NCI-H2081 treated with DMSO at 0.1 percent for 48 hours (cell line): ENCODE measurements at places on chromosomes 5 and 9.

- DNase-seq = peak; percentile 72
Observed at GRCh38 chr5:31825518-31826068, 186.7 kb downstream of the PDZD2 start.

DNA sequence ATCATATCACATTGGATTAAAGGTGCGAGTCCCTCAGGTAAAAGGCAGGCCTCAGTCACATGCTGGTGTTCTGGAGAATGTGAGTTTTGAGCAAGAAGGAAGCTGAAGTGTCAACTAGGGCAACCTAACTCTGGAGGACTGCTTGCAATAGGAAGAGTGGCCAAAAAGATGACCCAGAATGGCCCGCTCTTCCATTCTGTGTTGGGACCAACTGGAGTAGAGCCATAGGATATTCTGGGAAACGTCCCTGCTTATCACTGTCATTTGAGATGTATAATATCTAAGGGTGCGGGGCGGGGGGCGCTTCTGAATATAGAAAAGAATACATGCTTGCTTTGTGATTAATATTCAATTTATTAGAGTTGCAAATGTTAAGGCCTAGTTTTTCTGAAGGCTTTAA, 7.1 kb upstream of the TRIM7 start:
- no peak for DNase-seq

DNA sequence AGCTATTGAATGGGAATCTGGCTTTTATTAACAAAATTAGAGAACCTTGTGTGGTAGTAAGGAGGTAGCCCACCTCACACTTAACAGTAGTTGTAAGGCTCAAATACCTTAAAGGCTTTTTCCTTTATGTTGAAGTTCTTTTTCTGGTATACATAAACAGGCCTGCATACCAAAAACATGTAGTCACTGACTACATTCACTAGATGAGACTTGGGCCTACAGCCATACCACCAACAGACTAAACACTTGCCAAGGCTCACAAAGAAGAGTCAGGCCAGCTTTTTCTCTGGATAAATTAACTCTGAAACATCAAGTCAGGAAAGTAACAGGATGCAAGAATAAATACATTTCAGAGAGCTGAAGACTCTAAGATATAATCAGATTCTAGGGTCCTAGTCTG, 78.6 kb upstream of the MPDZ start:
- no peak for DNase-seq

GRCh38 chr5:146151970-146152369, 30.5 kb downstream of the LARS1 start:
- DNase-seq = no peak

DNA sequence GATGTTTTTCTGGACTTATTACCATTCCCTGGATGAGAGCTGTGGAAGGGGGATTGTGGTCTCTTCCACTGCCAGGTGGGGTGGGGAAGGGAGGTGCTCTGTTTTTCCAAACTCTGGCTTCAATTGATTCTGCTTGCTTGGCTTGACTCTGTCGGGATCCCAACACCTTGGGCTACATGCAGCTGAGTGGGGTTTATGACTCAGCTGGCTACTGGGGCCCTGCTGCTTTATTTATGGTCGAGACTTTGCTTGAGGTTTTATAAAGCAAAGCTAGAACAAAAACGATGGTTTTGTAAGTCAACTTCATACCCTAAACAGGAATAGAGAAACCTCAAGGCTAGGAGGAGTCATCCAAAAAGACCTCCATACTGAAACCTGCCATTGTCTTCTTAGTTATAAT, 76.3 kb downstream of the AOPEP start:
- DNase-seq = no peak

DNA sequence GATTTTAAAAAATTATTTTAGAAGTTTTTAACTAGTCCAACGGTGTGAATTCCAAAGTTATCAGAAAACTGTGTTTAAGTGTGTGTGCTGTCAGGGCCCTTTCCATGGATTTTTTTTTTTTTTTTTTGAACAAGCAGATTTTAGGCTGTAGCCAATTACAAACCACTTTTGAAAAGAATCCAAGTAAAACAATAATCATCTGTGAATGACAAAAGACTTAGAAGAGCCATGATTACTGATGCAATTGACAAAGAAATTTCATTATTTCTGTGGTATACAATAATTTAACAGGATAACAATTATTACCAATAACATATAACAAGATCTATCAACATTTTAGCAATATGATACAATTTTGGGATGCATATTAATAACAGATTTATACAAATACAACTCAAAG, 16.2 kb upstream of the PAIP1 start:
- no peak for DNase-seq

GRCh38 chr5:13740471-13740870, 204.0 kb downstream of the DNAH5 start:
- no peak for DNase-seq

DNA sequence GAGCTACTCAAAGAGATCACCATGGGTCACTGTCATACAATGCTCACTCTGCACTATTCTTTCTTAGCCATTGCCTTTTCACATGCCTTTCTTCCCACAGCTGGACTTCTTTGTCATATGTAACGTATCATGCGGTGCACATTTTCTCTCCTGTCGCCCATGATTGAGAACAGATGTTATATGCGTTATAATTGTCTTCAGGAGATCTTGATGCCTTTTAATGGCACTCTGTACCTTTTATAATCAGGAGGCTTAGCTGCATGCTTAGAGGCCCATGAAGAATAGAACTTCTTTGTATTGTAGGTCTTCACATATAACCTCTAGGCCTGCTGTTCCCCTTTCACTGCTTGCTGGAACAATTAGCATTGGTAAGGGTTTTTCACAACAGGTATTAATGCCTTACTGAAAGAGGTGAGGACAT, 436.1 kb downstream of the CDH10 start:
- DNase-seq = peak; percentile 58

GRCh38 chr5:138611678-138612218, 36.5 kb upstream of the HSPA9 start:
- DNase-seq = no peak

DNA sequence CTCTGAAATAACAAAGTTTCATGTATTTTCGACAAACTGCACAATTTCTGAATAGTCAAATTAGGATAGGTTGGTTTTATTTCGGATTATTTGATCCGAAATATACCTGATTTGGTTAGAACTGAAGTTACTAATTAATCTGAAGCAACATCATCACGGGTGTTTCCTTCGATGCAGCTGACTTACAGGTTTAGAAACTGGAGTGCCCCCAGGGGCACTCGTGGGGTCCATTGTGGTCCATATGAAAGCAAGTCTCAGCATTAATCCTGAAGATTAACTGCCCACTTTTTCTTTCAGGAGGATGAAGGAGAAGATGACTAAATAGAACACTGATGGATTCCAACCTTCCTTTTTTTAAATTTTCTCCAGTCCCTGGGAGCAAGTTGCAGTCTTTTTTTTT, 5.3 kb downstream of the SET start:
- no peak for DNase-seq

GRCh38 chr5:38381361-38381760, 123.0 kb downstream of the EGFLAM start:
- DNase-seq = no peak

DNA sequence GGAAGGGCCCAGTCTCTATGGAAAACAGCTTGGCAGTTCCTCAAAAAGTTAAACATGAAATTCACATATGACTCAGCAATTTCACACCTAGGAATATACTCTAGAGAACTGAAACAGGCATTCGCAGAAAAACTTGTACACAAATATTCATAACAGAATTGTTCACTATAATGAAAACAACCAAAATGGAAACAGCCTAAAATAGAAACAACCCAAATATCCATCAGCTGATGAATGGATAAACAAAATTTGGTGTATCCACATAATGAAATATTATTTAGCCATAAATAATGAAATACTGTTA, 4.8 kb upstream of the GPR150 start:
- DNase-seq = no peak

GRCh38 chr5:56056875-56057274, 62.1 kb upstream of the IL6ST start:
- DNase-seq = no peak

- no peak for DNase-seq
Observed at GRCh38 chr5:97801461-97801860, 618.4 kb upstream of the RIOK2 start.
